ENCODE measurements at places on chromosomes 2 and 18. TPM values are rescaled to one million over a fixed set of nuclear protein-coding genes. Genes with fewer than 3 reads are reported as not detected.

The SLC25A12 gene
- total RNA-seq: 14.2 TPM

The STPG4 gene
- 0.12 TPM for total RNA-seq

The PTPN4 gene
- 17.6 TPM for total RNA-seq

The TXNDC2 gene
- 0.21 TPM for total RNA-seq

The TYW5 gene
- 9.7 TPM for total RNA-seq

The VWC2L gene
- total RNA-seq: not detected

The PLA2R1 gene
- total RNA-seq: 2.6 TPM

The CD226 gene
- total RNA-seq: 0.06 TPM

The ERBB4 gene
- total RNA-seq: not detected

The ABCG8 gene
- not detected for total RNA-seq

The CCDC121 gene
- 3.1 TPM for total RNA-seq

All from A549 treated with CpdA at 1 μM for 4 hours (cell line).